ENCODE measurements at places on chromosomes 16 and 17.

DNA sequence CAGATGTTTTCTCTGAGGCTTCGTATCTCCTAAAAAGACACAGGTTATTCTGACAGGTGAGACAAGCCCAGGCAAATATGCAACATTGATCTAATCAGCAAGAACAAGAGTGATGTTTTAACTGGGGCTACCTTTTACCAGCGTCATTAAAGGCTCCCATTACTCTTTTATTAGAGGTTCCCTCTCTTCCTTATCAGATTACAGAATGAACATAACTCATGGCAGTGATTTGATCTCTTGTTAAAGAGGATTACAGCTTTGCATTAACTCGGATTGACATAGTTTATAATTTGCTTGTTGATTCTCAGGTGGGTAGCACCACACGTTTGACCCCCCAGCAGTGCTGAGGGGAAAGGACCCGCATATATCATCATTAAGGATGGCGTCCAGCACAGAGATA lies 90.5 kb downstream of the AATF start:
- DNase-seq, result no peak

DNA sequence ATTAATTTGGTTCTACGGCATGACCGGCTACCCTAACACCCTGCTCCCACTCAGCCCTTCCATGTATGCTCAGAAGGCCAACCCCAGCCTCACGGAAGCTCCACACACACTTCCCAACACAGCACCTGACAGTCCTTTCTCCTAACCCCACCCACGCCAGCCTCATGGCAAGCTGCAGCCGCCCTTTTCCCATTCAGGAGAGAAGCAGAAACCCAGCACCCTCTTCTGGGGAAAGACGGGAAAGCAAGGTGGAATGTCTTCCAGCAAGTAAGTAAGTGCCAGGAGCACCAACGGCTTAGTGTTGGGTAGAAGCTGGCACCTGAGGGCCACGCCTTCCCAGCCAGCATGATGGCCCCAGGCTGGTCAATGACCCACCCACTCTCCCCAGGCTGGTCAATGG lies 32.1 kb downstream of the ABR start:
- no peak for DNase-seq

DNA sequence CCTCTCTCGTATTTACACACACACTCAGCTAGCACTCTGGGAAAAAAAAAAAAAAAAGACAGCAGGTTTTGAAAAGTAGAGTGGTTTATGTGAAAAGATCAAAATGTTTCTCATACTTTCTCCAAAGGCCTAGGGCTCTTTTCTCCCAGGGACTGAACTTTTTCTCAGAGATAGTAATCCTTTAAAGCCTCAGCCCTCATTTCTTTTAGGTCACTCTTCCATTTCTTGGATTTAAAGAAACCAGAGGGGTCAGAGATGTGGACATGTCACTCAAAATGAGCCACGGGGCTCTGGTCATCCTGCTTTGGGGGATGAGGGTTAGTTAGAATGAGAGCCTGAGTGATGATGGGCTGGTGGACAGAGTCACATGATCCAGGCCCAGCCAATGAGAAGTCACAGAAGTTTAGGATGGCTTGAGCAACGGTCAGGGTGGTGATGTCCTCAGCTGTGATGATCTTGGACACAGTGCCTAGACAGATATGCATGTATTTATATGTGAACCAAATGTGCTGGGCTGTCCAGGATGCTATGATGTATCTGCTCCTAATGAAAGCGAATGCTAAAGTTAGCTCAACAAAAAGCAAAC lies 33.7 kb upstream of the AXIN2 start:
- no peak for DNase-seq

DNA sequence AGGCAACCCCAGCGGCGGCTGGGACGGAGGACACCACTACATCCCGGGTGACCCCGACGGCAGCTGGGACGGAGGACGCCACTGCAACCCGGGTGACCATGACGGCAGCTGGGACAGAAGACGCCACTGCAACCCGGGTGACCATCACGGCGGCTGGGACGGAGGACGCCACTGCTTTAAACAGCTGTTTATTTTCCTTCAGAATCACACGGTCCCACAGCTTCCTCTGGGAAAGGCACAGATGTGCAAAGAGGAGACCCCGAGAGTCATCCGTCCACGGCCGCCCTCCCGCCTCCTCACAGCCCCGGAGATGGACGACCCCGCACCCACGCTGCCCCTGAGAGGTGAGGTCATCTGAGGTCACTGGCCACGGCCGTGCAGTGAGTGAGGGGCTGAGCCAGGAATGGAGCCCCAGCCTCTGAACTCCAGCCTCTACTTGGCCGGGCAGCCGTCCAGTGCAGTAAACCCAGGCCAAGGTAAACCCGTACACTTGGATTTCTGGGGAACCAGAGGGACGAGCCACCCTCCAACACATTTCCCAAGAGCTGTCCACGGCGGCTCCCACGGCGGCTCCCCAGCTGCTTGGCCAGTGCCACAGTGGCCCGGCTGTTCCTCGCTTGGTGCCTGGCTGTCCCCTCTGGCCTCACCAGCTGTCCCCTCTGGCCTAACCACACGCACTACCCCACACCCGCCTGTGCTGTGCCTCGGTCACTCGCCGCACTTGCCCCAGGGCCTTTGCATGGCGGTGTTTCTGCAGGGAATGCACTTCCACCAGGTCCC lies 43.2 kb upstream of the PABPN1L start:
- no peak for DNase-seq

DNA sequence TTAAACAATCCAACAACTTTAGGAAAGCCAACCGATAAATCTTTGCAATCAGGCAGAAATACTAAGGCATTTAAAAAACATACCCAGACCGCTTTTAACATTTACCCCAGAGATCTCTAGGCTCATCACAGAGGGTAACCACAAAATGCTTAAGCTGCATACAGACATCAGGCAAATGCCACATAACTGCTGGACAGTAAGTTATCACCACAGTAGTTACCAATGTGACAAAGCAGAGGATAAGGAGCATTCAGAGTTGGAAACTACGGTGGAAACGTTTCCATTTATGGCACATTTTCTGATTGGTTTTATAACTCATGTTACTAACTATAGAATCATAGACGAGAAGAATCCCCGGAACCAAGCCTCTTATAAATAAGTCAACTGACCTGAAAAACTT lies 77.5 kb downstream of the KANSL1 start:
- DNase-seq, result no peak

DNA sequence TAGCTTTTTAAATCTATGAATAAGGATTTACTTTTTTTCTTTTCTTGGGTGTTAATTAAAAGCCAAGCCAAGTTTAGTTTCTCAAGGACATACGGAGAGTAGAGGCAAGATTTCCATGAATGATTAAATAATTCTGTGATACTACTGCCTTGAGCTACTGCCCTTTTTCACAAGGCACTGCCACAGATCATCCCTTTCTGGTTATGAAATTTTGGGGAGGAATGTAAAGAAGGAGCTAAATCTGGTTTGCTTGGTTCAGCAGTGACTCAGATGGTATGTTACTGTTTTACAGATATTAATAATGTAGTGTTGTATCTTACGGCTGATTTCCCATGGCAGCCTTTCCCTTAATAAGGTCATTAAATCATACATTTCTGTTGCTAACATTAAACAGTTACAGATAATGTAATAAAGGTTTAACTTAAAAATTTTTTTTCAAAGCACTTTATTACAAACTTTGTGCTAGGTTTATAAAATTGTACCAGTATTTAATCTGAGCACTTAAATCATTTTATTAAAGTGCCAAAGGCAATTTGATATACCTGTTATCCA lies 2.6 kb downstream of the WSB1 start:
- no peak for DNase-seq

Measured in germinal center (tissue), 1 donor.